Islet precursor cell (in vitro differentiated cells): ENCODE measurements at places on chromosomes 1 and 21.

- DNase-seq: no peak
Observed at GRCh38 chr1:173823781-173824314, 625 bp upstream of the DARS2 start.

- DNase-seq: no peak
Observed at GRCh38 chr1:170567214-170567613, 35.2 kb downstream of the GORAB start.

- DNase-seq: no peak
Observed at GRCh38 chr1:203828002-203828401, 32.6 kb downstream of the ZBED6 start.

- no peak for DNase-seq
Observed at GRCh38 chr1:1041092-1041523, 21.2 kb downstream of the AGRN start.

DNA sequence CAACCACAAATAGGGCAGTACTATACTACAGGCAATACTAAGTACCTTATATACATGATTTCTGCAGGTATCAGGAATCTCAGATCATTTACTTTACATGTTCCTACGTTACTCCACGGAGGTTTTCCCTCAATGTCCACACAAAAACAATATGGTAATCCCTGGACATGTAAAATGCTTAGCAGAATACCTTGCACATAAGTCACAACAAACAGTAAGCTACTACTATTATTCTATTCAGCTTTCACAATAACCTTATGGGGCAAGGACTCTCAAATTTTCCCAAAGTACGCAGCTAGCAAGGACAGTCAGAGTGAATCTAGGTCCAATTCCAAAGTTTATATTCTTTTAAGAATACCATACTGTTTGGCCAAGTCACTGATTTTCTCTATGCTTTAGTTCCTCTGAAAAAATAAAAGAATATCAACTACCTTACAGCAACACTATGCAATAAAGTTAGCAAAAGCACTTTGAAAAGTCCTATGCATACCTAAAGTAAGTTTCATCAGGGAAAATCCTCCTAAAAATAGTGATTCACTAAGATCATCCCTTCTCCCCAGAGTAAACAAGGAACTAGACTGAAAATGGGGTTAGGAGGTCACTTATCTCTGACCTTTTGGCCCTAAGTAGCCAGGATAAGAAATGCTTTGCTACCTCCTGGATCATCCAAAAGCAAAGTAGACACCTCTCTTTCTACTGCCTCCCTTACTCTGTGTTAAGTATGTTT lies 67.4 kb downstream of the LUZP1 start:
- DNase-seq: no peak

GRCh38 chr1:24935615-24936484 lies 5.8 kb upstream of the RUNX3 start:
- DNase-seq: no peak

- no peak for DNase-seq
Observed at GRCh38 chr1:12469990-12470389, 148.0 kb downstream of the DHRS3 start.

GRCh38 chr1:93251966-93252365 lies 71.4 kb downstream of the CCDC18 start:
- no peak for DNase-seq

GRCh38 chr1:90838720-90839119 lies 121.6 kb upstream of the BARHL2 start:
- DNase-seq: no peak

DNA sequence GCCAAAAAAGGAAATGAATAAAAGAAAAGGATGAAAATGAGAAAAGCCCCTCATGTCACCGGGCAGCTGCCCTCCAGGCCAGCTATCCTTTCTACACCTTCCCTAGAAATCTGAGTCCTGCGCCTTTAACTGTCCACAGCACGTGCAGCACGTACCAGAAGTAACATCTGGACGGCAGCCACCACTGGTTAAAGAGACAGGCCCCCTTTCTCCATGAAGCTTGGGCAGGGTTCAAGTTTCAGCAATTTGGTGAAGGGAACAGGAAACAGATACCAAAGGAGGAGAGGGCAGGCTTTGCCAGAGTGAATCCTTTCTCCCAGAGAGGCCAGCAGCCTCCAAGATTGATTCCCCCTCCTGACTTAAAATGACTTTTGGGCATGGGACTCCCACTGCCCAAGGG lies 3.6 kb upstream of the KIAA2013 start:
- no peak for DNase-seq
